Suppressor macrophage treated with lipopolysaccharide for 4 hours (primary cell): ENCODE measurements at places on chromosomes 7 and 10.

DNA sequence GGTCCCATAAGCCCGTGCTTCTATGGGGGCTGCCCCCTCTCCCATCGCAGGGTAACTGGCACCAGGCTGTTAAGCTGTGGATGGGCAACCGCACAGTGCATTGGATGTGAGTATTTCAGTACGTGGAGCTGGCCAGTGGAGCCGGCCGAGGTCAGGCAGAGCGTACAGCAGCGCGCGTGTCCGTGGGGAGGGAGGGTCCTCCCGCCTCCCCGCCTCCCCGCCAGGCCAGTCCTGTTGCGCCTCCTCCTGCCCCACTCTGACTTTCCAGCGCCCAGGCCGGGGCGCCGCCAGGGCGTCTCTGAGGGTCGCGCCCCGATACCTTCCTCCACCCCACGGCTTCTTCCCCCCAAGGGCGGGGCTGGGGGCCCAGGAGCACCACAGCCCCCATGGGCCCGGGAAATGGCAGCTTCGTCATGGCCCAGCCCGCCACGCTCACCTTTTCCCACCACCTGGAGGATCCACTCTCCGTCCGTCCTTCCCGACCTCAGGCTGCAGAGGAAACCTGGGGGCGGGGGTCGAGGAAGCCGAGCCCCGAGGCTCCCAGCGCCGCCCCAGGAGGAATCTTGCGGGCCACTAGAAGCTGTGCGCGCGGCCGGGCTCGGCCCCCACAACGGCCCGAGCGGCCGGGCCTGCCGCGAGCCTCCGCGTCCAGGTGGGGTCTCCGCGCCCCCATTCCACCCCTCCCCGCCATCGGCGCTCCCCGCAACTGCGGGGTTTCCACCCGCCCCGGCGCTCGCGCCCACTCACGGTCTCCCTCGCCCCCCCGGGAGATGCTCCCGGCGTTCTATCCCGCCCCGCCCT, 831 bp upstream of the PFKP start:
- DNase-seq = no peak

GRCh38 chr10:70847659-70848360, 32.1 kb downstream of the SGPL1 start:
- peak; percentile 50 for DNase-seq

GRCh38 chr7:95204618-95205017, 119.7 kb downstream of the PON1 start:
- no peak for DNase-seq

DNA sequence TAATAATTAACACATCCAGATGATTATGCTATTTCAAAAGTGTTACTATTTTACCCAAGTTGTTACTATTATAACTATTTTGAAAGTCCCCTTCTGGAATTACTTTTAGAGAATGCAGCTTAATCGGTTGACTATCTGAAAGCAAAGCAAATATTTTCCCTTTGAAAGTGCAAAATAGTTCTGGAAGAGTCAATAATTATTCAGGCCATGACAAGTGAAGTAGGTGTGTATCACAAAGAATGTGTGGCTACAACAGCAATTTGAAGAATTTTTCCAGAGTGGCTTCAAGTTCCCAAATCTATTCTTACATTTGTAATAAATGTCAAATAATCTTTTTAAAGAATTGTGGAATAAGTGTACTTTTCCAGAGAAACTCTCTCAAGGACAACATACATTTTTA, 42.8 kb downstream of the RNLS start:
- no peak for DNase-seq

GRCh38 chr7:143429770-143430698, 13.2 kb upstream of the TAS2R60 start:
- DNase-seq = peak; percentile 37

DNA sequence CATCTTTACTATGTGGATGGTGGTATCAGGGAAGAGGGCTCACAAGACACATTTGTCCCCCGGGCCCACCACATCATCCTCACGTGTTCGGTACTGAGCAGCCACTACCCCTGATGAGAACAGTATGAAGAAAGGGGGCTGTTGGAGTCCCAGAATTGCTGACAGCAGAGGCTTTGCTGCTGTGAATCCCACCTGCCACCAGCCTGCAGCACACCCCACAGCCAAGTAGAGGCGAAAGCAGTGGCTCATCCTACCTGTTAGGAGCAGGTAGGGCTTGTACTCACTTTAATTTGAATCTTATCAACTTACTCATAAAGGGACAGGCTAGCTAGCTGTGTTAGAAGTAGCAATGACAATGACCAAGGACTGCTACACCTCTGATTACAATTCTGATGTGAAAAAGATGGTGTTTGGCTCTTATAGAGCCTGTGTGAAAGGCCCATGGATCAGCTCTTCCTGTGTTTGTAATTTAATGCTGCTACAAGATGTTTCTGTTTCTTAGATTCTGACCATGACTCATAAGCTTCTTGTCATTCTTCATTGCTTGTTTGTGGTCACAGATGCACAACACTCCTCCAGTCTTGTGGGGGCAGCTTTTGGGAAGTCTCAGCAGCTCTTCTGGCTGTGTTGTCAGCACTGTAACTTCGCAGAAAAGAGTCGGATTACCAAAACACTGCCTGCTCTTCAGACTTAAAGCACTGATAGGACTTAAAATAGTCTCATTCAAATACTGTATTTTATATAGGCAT, 9.1 kb upstream of the CSGALNACT2 start:
- peak; percentile 92 for DNase-seq

GRCh38 chr7:128036226-128036940, 5.1 kb upstream of the LRRC4 start:
- DNase-seq = no peak

DNA sequence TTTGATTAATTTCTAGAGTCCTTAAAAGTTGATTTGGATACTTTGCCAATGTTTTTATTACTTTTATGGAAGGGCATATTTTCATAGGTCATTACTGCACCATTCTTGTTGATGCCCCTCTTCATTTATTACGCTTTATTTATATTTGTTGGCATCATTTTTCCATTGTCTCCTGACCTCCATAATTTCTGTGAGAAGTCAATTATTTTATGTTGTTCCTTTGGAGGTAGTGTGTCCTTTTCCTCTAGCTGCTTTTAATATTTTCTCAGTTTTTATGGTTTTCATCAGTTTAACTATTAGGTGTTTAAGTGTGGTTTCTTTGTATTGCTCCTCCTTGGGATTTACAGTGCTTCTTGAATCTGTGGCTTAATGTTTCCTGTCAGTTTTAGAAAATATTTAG, 134.9 kb downstream of the SAMD9 start:
- no peak for DNase-seq

DNA sequence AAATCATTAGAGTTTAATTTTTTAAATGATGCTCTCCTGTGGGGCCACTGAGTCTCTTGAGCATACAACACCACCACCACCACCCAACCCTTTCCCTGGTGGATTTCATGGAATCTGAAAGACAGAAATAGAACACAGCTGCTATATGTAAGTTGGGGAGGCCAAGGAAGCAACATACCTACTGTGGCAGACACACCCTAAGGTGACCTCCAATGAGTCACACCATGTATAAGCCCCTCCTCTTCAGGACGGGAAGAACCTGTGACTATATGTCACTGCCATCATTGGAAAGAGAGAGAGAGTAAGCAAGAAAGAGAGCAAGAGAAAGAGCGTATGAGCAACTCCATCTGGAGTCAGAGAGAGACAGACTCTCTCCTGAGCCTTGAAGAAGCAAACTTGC, 172.4 kb upstream of the NFE2L3 start:
- no peak for DNase-seq

DNA sequence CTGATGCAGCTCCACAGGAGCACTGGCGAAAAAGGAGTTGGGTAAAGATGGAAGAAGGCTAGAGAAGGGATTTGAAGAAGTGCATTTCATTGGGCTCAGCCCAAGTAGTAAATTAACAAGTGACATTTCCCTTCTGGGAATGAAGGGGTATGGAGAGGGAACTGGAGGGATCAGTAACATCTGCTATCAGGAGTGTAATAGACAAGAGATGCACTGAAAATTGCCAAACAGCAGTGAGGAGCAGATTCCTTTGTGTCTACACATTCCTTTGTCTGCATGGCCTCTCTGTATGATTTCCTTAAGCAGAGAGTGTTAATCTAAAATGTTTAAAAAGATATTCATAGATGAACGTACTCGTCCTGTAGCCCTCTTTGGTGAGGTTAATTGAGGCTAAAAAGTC, 148.2 kb upstream of the FERD3L start:
- DNase-seq = no peak

- DNase-seq = peak; percentile 84
Measured at GRCh38 chr10:101000915-101001658, 1.5 kb downstream of the LZTS2 start.

GRCh38 chr10:73310475-73310874, 48.2 kb downstream of the CFAP70 start:
- no peak for DNase-seq

DNA sequence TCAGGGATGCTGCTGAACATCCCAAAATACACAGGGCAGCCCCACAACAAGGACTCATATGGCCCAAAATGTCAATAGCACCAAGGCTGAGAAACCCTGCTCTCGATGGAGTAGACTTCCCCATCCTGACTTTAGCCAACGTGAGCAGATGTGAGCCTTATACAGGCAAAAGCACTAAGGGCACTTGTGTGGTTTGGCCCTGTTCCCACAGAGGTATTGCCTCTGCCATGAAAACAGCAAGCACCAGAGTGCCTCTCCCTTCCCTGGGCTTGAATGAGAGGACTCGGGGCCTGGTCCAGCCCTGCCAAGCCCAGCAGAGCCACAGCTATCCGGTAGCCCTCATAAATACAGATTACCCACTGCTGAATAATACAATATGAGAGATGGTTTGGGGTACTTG, 47.5 kb downstream of the ACSM6 start:
- no peak for DNase-seq

DNA sequence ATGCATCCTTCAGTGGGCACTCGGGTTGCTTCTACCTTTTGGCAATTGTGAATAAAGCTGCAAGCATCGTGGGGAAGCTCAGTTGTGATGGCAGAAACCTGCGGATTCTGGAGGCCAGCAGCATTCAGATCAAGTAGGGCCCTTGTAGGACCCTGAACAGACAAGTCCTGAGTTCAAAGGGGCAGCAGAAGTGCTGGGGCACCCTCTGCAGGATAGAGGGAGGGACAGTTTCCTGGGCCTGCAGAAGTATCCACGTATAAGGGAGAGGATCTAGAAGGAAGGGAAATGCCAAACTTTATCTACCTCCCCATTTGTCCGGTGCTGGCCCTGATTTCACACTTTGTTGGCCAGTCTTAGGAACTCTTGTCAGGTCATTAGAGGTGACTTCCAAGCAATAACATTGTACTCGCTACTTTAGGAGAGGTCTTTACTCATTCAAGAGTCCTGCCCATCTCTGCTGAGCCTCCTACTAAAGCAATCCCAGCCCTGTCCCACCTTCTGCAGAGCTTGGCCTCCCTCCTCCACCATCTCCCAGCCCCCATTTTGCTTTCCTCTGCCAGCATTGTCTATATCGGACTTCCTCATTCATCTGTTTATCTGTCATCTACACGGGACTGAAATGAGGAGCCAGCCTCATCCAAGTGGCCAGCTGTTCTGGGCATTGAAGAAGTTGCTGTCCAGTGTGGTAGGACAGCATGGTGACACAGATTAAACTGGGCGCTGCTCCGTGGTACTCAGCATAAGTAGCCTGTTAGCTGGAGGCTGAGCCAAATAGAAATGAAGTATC, 26.6 kb upstream of the R3HCC1L start:
- no peak for DNase-seq

- no peak for DNase-seq
Measured at GRCh38 chr7:22542669-22543068, 42.7 kb upstream of the STEAP1B start.

DNA sequence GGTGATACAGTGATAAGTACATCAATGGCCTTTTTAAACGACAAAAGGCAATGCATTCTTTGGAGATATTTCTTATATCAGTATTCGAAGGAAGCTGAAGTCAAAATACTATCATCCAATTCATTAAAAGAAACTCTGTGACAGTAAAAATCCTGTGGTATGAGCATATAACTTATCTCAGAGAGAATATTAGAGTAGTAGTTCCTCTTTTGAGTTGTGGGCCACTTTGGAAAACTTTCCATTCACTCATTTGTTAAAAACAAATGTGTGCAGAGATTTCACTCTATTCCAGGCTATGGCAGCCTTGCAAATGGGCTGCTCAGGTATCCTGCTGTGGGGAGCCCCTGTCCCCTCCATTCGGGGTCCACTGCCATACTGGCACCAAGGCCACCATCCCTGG, 55.3 kb upstream of the ZNF438 start:
- DNase-seq = no peak

DNA sequence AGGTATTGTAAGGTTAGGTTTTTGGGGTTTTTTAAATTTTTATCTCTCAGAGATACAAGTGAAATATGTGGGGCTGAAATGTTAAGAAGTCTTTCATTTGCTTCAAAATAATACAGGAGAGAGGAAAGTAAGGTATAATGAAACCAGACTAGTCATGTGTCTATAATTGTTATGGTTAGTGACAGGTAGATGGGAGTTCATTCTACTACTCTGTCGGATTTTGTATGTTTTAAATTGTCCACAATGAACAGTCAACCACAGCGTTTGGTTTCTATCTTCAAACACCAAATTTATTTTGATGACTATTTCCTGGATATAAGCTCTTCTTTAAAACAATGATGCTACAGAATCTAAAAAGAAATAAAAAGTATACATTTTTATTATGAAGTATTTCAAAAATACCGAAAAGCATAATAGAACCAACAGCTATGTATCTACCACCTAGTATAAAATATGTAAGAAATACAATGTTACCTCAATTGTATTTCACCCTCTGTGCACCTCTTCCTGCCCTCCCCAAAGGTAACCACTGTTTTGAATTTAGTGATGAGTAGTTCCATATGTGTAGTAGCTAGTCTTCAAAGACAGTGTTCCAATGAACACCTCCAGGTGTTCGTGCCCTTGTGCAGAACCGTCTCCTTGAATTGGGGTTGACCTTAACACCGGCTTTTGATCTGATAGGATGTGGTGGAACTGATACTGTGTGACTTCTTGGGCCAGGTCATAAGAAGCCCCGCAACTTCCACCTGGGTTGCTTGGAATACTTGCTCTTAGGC, 74.8 kb upstream of the CDK1 start:
- DNase-seq = no peak

DNA sequence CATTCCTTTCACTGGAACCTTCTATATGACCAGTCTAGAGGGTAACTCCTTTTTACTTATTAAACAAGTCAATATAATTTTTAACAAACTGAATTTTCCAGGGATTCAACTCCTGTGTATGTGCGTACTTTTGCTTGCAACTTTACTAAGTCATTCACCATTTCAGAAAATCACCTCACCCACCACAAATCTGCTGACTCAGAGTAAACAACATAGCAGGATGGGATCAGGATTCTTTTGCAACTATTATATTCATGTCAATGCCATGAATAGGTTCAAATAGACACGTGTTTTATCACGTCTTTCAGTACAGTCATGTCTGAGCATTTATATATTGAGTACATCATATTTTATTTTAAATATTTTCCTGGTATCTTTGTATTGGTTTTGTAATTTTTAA, 14.5 kb downstream of the CTTNBP2 start:
- no peak for DNase-seq

- DNase-seq = no peak
Measured at GRCh38 chr7:101936611-101937231, 119.3 kb downstream of the CUX1 start.
